ENCODE measurements at places on chromosomes 1 and 21.
A peak's percentile ranks its signal among the peaks of the same experiment; 100 is the strongest.

GRCh38 chr1:66446261-66447001 lies 87.5 kb upstream of the SGIP1 start:
- peak; percentile 74 for DNase-seq

DNA sequence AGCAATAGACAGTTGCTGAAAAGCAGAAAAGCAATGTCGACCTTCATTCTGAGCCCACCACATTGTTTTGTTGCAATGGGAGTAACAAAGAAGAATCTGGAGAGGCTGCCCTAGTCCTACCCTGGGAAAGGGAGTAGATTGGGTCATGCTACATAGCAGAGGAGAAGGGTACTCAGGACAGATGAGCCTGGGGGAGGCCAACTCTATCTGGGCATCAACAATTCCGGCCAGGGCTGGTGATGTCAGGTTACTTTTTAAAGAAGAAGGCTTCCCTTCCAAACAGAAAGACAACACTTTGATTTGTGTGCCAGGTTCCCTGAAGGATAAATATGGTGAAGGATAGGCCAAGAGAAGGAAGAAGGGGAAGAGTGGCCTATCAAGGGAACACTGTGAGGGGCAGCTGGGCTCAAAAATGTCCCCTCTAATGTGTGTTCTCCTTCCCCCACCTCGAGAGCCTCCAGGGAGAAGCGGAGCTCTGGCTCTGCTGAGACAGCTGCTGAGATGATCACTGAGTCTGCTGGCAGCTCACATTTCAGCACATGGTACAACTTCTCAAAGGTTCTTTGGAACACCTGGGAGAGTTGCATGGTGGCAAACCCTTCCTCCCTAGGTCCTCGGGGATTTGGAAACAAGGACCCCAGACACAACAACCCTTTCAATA lies 3.2 kb upstream of the ADIPOR1 start:
- no peak for DNase-seq

DNA sequence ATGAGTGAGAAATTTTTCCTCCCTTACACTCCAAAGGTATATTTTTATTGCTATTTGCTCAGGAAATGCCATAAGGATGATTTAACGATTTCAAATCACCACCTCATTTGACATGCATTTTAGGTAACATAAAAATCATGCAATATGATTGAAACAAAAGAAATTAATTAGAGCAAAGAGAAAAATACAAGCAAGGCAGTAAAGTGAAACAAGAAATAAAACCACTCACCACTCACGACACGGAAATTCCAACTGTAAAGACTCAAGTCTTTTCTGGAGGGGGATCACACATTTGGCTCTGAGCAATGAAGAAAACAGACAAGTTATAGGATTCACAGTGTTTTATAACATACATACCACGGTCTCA lies 86.8 kb upstream of the ARHGAP29 start:
- DNase-seq: no peak

GRCh38 chr1:227470688-227471087 lies 92.7 kb upstream of the ZNF678 start:
- DNase-seq: no peak

DNA sequence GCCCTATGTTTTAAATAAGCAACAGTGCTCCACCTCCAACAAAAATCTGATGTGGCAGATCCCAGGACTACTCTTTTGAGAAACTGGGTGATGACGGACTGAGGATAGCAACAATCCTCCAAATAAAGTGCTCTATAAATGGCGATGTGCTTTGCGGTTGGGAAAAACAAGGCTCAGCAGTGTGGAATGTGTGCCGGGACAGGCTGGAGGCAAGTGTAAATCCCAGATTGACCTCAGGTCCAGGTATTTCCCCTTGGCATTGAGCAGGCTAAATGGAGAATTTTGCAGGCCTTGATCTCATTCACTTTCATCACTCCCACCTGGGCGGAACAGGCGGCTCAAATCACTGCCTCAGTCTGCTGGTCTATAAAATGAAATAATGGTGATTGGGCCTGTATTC lies 35.1 kb downstream of the LRRC42 start:
- peak; percentile 2 for DNase-seq

DNA sequence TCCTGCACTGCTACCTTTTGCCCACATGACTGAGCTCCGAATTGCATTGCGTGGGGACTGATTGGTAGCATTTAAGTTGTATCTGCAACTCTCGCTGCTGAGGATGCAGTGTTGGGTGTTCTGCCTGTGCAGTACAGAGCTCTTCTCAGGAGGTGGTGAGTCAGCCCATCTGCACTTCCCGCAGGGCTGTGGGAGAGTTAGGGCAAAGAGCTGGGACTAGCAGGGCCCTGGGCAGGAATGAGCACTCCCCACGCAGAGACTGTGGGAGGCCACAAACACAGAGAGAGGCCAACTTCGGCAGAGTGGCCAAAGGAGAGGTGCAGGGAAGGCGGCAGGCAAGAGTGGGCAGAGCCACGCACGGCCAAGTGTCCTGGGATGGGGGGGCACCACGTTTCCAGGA lies 244.7 kb downstream of the SIPA1L2 start:
- peak; percentile 63 for DNase-seq

DNA sequence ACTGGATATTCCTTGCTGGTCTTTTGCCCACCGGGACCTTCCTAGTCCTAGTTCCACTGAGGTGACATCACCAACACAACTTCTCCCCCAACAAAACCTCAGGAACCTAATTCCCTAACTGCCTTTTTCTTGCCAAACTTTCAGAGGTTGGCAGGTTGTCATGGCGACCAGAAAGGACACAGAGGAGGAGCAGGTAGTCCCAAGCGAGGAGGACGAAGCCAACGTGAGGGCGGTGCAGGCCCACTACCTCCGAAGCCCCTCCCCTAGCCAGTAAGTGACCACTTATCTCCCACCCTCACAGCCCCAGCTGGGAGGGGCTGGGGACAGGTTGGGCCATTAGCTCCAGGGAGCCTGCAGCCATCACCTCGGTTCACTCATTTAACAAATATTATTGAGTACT lies 815 bp downstream of the STYXL2 start:
- DNase-seq: no peak

Measured in AG08395 (cell line).